Left ventricle myocardium superior (tissue), 1 donor: ENCODE measurements at places on chromosomes 7 and 10.
A peak's percentile ranks its signal among the peaks of the same experiment; 100 is the strongest.

DNA sequence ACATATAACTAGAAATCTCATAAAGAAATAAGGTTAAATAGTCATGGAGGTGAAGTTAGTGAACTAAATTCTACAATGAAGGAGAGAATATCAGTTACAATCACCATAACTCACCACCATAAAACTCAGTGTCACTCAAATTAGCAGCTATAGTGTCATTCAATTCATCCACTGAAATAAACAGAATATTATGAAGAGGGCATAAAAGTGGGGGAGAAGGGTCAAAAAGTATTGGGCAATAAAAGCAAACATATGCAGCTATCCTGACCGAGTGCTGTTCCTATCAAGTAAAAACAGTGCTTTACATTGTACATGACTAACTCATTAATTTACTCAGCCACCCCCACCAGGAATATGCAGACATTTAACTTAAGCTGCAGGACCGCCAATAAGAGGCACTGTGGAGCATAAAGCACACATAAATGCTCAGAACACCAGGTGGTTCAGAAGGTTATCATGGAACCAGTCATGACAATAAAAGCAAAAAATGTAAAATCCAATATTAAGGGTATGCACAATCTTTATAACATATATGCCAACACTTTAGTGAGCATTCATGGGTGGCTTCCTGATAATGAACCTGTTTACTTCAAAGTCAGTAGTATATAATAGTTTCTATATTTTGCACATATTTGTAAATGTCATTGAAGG is 95.5 kb upstream of the LAMB4 start:
- DNase-seq, result no peak

GRCh38 chr10:27736396-27736795 is 9.2 kb downstream of the MKX start:
- DNase-seq, result no peak

GRCh38 chr7:149794661-149795060 is 21.3 kb upstream of the ZNF467 start:
- DNase-seq, result no peak

GRCh38 chr10:62792261-62792660 is 12.3 kb upstream of the ADO start:
- DNase-seq, result no peak

- DNase-seq, result peak; percentile 36
Observed at GRCh38 chr10:28839600-28840007, 162.3 kb downstream of the BAMBI start.

DNA sequence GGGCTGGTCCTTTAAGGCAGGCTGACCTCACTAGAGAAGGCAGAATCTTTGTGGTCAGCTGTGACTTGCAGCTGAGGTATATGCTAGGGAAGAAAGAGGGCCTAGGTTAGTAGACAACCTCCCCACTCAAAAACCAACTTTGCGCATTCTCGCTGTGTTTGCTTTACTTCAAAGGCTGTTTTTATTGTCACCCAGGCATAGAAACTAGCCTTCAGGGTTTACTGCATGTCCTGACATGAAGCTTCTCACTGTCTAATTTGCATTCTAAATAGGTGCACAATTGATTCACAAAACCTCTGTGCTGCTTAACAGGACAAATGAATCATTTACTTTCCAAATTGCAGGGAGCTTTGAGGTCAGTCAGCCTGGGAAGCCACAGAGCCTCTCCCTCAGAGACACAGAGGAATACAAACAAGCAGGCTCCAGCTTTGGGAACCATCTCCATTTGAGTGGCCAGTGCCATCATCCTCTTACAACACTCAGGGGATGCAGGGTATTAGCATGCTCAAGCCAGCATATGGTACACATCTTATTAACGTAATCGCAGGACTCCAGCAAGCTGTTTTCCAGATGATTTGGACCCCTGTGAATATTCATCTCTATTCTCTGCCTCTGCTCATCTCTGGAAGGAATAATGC is 596.4 kb upstream of the GHITM start:
- DNase-seq, result no peak

DNA sequence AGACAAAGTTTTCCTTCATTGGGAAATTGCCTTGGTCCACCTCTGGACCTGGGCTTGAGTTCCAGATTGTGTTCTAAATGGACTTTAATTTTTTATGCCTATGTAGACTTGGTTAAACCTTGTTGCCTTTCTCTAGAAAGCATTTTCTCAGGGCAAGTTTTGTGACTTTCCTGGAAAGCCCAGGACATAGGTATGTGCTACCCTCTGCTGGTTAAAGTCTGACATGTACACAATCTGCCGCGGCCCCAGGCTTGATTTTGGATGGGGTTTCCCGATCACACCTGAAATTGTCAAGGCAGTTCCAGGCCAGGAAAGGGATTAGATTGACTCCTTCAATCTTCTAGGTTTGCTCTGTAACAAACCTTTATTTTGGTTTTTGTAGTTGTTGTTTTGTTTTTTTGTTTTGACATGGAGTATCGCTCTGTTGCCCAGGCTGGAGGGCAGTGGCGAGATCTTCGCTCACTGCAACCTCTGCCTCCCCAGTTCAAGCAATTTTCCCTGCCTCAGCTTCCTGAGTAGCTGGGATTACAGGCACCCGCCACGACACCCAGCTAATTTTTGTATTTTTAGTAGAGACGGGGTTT is 14.1 kb upstream of the AKR1B10 start:
- peak; percentile 46 for DNase-seq

DNA sequence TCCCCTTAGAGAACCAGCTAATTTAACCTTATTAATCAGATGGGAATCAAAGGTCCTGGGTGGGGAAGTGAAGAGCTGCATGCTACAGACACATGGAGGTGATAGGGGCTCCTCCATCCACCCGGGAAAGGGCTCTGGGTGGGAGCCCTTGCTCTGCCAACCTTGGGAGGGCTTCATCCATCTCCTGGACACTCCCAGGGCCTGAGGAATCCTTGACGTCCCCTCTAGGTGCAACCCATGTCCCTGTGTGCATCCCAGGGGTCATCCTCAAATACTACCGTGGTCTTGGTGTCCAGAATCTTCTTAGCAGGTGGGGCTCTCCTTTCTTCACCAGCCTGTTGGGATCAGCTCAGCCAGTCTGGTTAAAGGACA is 55.4 kb upstream of the IGFBP3 start:
- no peak for DNase-seq

DNA sequence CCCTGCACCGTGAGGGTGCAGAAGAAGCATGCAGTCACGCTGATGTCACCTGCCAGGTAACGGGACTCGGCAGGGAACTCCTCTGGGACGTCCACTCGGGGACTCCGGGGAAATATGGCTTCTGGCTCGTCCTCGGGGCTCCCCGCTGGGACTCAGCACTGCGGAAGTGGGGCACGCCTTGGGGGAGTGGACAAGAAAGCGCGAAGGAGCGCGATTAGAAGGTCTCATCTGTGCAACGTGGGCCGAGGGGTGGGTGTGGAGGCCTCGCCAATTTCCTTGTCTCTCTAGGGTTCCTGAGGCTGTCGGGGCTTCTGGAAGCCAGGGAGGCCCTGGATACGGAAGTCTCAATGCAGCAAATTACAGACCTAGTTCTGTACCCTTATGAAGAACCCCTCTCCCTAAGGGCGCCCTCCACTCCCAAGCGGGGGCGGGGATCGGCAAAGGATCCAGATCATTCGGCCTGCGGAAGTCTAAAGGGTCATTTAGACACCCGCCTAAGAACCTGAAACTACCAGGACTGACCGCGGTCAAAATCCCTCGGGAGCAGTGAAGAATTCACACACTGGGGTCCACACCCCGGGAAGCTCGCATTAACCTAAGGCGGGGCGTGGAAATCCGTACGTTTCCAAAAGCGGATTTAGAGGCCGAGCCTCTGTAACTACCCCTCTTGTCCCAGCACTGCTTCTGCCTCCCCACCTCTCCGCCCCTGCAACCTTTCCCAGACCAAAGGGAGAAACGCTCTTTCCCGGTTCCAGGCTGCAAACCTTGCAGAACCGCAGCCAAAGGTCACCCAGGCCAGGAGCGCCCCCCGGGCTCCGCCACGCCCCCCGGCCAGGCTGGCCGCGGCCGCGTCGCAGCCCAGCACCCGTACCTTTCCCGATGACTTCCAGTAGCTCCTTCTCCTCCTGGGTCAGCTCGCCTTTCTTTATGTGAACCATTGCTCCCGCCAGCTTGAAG is 640 bp downstream of the ANKMY2 start:
- DNase-seq, result peak; percentile 63

- DNase-seq, result no peak
Observed at GRCh38 chr7:16531707-16532106, 5.1 kb downstream of the LRRC72 start.
